ENCODE measurements at places on chromosomes 13 and 19.
A peak's percentile ranks its signal among the peaks of the same experiment; 100 is the strongest.

DNA sequence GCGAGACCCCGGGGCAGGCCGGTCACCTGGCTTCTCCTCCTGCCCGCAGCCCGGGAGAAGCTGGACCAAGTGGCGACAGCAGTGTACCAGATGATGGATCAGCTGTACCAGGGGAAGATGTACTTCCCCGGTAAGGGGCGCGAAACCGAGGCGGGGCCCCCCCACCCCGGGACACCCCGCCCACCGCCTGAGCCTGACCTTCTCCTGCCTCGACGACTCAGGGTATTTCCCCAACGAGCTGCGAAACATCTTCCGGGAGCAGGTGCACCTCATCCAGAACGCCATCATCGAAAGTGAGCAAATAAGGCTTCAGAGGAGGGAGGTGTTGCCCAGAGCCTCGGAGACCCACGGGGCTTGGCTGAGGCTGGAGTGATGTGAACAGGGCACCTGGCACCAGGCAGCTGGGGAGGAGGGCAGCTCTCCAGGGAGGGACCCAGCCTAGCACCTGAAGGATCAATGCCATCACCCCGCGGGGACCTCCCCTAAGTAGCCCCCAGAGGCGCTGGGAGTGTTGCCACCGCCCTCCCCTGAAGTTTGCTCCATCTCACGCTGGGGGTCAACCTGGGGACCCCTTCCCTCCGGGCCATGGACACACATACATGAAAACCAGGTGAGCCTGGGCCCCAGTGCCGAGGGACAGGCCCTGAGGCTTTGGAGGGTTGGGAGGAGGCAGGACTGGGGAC, 629 bp downstream of the IZUMO4 start:
- no peak for DNase-seq

- DNase-seq = no peak
These were observed 29.9 kb downstream of the C13orf46 start for GRCh38 chr13:113943821-113944565.

DNA sequence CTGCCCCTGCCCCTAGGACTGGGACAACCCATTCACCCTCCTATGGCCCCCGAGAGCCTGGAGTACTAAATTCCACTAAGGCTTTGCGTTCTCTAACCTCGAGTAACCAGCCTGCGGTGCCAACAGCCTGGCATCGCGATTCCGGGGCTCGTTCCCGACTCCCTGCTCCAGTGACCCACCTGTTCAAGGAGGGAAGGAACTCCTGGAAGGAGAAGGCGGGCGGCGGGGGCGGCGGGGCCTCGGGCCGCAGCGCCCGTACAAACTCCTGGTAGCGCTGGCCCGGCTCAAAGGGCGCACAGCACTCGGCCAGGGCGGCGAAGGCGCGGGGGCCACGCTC, 6.3 kb downstream of the GMIP start:
- no peak for DNase-seq

DNA sequence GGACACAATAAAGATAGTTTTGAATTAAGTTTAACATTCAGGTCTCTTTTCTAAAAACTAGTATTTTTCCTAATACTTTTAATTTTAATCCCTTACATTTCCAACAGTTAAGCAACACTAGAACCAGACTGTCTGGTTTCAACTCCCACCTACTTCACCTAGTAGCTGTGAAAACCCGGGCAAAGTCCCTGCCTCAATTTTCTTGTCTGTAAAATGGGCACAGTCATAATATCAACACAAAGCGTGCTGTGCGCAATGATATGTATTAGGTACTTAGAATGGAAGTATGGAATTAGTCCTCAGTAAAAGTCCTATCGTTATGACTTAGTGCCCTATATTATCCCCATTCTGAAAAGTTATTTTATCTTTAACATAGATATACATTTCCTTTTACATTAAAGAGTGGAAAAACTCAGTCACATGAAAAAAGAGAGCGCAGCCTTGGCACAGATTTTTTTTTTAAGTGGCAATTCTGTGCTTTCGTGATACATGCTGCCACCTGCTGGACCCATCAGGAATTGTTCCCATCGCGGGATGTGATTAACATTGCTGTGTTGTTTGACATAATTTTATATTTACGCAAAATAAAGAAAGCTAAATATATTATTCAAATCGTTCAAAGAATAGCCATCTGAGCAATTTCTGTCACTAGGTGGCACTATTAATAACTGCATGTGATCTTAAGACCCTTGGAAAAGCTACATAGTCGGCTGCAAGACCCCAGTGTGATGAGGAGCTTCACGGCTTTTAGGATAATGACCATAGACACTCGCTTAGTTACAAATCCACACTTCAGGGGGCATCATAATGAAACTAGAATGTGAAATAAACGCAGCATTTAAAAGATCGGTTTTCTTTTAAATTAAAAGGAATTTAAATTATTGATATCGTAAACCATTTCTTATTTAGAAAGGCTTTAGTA, 59.9 kb downstream of the LIG4 start:
- no peak for DNase-seq

- no peak for DNase-seq
These were observed 703 bp upstream of the CILP2 start for GRCh38 chr19:19537075-19538048.

DNA sequence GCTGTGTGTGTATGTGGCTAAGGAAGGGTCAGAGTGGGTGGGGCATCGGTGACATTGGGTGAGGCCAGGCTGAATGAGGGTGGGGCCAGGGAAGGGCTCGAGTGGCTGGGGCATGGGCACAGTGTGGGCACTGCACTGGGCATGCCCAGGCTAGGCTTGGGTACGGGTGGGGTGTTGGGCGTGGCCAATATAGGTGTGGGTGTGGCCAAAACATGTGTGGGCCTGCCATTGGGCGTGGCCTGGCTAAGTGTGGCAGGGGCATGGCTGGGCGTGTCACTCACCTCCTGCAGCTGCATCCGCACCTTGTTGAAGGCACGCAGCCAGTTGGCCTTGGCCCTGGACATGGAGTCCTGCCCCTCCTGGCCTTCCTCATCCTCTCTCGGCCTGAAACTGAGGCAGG, 33.2 kb downstream of the UNC13A start:
- DNase-seq = no peak

DNA sequence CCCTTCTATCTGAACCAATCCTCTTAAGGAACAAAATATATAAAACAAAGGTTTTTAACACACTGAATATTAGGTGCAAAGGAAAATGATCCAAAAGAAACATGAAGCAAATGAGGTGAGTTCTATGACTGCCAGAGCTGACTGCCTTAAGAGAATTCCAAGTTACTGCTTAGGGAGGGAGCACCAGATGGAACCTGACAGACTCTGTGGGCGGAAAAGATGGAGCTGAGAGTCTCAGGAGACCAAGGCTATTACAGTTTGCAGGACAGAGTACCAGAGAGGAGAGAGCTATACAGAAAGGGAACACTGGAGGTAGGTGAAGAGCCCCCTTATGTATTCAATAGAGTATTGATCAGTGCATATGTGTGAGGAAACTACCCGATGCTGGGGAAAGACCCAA, 87.2 kb downstream of the B3GLCT start:
- no peak for DNase-seq

- no peak for DNase-seq
These were observed 422.7 kb upstream of the ARGLU1 start for GRCh38 chr13:106990594-106990993.

DNA sequence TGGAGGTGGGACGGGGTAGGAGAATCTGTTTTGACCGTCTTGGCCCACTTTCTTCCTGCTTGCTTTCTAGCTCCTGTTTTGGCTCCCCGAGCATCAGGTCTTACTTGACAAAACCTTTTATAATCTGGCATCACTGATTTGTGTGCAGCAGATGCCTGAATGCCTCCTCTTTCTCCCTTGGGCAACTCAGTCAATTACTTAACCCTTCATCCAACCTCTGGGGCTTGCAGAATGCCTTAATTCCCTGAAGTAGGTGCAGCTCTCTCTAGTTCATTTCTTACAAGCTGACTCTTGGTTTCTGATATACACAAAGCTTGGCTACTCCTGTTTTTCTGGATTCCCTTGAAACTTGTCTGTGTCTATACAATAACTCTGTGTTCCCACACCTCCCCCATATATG, 5.7 kb upstream of the NUP58 start:
- no peak for DNase-seq

- no peak for DNase-seq
These were observed 31.2 kb upstream of the KL start for GRCh38 chr13:32984857-32985626.

DNA sequence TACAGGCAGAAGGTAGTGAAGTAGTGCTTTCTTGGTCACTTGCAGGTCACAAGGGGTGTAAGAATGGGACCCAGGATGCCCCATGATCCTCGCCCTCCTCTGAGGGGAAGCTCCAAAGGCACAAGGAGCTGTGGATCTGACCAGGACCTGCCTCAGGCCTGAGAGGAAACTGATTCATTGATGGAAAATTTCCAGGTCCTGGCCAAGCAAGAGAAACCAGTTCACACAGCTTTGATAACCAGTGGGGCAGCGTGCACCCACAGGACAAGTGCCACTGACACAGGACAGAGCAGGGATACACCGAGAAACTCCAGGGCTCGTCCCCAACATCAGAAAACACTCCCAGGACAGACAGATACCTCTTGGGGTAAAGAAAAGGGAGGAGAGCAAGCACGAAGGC, 177.1 kb downstream of the RBM26 start:
- no peak for DNase-seq

DNA sequence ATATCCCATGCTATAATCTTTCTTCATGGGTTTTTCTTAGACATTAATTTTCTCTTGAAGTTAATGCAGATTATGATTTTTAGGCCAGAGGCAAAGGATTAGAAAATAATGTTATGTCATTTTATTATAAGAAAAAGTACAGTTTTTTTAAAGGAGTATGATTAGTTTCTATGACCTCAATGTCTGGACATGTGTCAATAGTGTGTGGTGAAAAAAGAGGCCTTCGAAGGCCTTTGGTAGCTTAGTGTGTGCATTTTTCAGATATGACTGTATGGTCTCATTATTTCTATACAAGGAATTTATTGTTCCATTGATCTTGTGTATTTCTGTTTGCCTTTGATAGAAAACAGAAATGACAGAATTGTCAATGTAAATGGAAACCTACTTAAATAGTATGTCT, 195.6 kb downstream of the GPC5 start:
- DNase-seq = no peak

DNA sequence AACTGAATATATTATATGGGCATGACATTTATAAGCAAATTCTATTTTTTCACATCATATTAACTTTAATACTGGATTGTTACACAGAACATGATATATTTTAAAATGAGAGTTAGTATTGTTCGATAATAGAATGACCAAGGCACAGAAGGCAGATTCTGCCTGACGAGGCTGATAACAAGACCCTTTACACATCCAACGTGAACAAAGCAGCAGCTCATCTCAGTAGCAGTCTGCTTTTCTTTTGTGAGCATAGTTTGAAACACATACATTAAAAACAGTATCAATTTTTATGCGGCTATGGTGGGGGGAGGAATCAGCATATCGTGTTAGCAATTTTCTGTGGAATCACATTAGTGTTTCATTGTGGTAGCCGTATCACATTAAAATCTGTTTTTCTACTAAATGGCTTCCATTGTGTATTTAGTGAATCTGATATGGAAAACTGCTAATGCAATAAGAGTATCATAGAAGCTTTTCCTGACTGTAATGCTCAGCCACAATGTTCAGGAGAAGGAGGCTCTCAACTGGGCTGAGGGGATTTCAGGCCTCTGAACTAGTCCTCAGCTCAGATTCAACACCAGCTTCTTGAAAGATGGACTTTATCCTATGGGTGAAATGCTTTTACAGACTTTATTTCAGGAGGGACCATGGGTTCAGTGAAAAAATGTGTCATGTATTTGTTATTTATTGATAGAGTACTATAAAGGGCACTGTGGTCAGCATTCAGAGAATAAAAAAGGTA, 4.0 kb downstream of the SMAD9 start:
- no peak for DNase-seq

GRCh38 chr19:29974701-29975100, 32.7 kb downstream of the URI1 start:
- no peak for DNase-seq

DNA sequence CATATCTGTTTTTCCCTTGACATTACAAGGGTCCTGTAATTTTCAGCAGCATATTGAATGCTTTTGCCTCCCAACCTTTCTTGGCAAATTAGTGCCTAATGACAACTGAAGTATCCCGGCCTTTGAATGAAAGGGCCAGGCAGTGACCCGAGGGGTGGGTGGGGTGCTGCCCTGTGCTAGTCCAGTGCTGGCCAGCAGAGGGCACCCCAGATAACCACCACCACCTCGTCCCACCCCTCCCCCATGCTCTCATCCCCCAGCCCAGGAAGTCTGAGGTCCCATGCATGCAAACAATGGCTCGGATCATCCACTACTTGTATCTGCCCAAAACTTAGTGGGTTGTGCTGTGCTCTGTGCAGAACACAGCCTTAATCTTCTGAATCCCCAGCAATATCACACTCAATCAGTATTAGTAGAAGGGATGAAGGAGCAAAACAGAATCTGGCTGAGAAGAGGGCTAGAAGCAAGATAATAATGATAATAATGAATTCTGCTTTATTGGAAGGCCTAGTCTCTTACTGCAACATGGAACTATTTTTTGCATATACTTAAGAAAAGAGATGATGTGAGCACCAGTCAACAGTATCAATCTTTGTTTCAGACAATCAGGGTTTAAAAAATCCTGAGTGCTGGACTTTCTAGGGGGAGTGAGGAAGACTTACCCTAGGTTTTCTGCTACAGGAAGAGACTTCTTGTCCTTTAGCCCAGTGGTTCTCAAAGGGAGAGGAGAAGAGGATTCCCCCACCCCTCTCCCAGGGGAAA, 3.8 kb downstream of the ATP12A start:
- DNase-seq = peak; percentile 80

GRCh38 chr13:20019043-20019442, 60.5 kb downstream of the ZMYM2 start:
- DNase-seq = no peak

GRCh38 chr13:63696055-63696454, 2280.4 kb upstream of the PCDH20 start:
- DNase-seq = no peak

DNA sequence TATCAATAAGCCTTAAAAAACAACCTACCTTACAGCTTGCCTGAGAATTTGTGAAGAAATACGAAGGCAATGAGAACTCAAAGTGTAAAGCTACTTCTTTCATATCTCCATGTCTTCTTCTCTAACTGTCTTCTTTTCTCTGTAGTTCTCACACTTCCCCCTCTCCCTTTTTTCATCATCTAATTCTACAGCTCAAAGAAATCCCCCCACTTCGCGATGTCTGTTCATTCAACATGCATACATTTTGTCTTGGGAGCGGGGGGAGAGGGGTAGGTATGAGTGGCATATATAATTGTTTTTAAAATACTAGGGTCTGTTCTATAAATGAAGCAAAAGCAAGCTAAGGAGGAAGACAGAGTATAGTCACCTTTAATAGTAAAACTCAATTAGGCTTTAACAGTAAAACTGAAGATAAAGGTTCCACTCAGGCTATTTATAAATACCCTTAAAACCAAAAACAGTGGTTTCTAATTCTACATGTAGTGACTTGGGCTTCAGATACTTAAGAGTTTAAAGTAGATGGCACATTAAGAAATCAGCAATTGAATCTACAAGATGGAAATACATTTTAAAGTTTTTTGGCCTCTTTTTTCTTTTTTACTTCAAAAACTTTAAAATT, 106.9 kb downstream of the KLF12 start:
- DNase-seq = no peak

GRCh38 chr19:17370026-17370587, 7.0 kb downstream of the PLVAP start:
- no peak for DNase-seq
